ENCODE measurements at places on chromosomes 2 and 18. TPM values are rescaled to one million over a fixed set of nuclear protein-coding genes. Genes with fewer than 3 reads are reported as not detected.

DNA sequence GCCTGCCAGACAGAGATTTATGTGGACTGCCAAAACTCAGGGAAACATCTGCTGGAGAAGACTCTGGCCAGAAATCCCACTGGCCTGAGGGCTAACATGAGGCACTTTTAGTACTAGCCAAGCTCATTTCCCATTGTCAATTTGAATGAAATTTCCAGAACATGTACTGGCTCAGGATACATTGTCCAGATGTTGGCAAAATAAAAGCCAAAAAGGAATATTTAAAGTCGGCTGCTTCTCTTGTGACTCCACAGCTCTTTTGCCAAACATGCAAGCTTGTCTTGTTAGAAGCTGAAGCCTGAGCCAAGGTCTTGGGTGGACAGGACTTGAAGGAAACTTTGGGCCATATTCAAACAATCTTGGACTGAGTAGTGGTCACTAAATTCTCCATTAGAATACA lies 215.5 kb downstream of the NCKAP5 start:
- no peak for DNase-seq

DNA sequence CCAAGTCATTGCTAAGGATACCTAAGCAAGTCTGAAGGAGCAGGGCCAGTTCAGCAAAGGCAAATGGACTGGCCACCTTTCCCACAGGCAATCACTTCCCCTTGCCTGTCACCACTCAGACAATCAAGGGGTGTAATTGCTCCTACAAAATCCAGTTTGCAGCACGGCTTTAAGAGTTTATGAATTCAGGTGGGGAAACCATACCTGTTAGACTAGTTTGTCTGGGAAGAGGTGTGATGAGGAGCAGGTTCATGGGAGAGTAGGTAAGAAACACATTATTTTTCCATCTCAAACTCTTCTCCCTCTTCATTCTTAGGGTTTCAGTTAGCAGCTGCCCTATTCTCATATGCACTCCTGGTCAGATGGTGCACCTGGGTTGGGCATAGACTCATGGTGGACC lies 102.5 kb downstream of the EVA1A start:
- no peak for DNase-seq

DNA sequence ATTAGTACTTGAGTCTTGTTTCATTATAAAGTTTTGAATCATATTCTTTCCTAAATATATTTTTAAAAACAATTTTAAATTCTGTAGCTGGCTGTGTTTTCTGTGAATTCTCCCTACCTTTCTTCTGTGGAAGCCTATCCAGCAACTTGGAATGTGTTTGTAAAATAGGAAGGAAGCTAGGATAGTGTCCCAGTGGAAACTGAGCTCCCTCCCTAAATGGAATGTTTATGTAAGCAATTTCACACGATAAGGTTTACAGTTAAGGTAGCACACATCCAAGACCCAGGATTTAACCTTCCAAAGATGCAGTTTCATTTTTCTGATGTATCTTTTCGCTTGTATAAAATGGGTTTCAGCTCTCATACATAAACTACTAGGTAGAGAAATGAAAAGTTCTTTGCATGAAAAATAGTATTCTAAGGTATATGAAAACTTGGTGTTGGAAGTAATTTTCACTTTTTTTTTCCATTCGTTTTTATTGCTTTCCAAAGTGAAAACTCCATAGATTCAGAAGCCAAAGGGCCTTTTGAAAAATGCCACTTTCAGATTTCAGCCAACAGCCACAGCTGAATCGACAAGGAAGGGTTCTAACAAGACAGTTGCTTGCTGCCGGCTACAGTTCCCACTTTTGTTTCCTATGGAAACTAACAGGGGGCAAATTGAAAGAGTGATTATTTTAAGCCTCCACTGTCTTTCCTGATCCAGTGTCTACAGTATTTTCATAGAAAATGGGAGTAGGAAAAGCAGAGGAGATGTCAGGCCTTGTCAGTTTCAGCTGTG lies 405.1 kb upstream of the POU3F3 start:
- no peak for DNase-seq

GRCh38 chr2:47907039-47907781 lies 912 bp upstream of the FBXO11 start:
- DNase-seq, result no peak

DNA sequence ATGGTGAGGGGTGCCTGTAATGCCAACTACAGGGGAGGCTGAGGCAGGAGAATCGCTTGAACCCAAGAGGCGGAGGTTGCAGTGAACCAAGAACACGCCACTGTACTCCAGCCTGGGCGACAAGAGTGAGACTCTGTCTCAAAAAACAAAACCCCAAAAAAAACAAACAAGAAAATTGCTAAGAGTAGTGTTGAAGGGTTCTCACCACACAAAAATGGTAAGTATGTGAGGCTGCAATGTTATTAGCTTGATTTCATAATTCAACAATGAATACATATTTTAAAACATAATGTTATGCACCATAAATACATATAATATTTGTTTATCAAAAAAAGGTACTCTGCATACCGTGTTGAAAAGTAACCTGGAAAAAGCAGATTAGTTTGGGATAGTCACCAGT lies 45.8 kb downstream of the PSMG2 start:
- no peak for DNase-seq

DNA sequence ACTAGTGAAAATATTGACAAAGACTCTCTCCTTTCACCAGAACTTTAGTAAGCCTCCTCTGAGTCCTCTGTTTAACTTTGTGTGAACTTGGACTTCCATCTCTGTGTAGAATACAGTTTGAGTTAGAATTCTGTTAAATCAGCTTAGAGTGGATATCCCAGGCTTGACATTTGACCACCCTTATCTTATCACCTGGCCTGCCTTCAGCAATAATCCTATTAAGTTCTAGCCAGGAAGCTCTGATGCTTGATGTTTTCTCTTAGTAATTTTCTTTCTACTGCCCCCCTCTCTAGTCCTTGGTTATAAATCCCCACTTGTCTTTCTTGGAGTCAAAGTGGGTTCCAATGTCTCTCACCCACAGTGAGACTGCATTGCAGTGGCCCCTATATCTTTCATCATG lies 702.7 kb upstream of the GCFC2 start:
- no peak for DNase-seq

- DNase-seq, result no peak
Observed at GRCh38 chr2:66578687-66579106, 143.8 kb downstream of the MEIS1 start.

DNA sequence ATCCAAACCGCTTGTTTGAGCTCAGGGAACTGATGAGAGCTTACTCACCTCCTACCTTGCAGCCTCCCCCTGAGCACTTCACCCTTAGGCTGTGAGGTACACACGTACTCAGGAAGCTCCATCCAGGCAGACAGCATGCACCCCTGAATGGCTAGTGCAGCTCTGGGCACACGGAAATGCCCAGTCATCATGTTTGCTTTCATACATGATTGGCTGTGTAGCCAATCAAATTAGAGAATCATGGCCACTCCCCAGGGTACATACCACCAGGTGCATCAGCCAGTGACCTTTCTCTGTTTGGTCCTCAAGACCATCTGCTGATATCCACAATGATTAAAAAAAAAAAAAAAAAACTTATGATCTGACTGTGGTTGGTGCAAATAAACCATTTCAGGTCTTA lies 42.1 kb downstream of the RNF152 start:
- no peak for DNase-seq

GRCh38 chr2:148814143-148814859 lies 60.7 kb upstream of the KIF5C start:
- DNase-seq, result no peak

GRCh38 chr2:70887208-70887549 lies 48.5 kb upstream of the ATP6V1B1 start:
- no peak for DNase-seq

GRCh38 chr2:150027164-150027563 lies 439.6 kb upstream of the MMADHC start:
- no peak for DNase-seq

DNA sequence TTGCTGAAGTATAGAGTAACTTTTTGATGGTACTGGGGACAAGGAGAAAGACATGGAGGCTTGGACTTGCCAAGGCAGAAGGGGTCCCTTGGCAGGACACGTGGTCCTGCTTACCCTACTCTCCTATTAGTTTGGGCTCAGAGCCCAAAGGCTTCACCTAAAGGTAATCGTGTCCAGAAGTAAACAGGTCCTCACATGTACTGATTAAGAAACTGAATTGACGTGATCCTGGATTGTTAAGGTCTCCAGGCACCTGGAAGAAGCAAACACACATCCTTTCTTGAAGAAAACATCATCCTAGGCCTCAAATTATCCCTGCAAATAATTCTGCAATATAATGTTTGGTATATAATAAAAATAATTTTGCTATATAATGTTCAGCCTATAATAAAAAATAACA lies 50.0 kb downstream of the DTNB start:
- no peak for DNase-seq

GRCh38 chr18:8008033-8008432 lies 440.9 kb downstream of the PTPRM start:
- DNase-seq, result no peak

GRCh38 chr2:10926191-10926820 lies 14.6 kb downstream of the KCNF1 start:
- DNase-seq, result no peak

DNA sequence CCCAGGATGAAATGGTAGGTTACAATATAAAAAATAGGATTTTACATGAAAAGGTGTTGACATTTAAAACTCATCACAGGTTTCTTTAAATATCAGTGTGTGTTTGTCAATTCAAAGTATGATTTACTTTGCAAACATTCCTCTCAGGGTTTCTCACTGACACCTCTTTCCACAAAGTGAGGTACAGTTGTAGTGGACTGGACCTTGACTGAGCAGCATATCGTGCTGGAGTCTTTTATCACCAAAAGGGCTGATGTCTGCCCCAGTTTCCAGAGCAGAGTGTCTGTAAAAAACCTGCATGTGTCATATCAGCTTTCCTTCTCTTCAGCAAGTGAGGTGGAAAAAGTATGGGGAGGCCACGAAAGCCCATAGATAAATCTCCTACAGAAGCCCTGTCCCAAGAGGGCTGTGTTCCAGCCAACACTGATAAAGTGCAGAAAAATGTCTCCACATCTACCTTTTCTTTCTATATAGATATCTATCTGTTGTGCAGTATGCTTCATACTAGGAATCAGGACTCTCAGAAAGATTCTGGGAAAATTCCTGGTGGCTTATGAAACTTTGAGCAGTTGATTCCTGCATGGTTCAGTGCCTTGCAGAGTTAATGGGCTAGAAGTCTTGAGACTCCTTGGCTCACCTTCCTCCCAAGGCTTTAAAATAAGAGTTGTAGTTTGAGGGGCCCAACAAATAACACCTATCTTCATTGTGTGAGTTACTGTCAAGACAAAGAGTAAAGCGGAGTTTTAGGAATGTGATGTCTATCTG lies 6.9 kb downstream of the ACYP2 start:
- DNase-seq, result no peak

DNA sequence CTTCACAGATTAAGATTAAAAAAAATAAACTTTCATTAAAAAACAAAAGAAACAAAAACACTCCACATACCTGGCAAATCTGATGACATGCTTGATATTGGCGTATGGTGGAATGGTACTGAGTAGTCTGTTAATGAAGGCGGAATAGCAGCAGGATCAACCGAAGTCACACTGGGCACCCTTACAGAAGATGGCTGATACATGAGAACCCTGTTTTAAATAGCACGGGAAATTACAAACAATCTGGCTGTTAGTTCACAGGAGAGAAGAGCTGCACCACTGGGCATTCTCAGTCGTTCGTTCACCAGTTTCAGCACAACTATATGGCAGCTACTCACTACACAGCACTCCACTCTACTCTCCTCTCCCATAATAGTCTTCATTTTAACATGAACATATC lies 64.0 kb upstream of the ST8SIA5 start:
- no peak for DNase-seq

DNA sequence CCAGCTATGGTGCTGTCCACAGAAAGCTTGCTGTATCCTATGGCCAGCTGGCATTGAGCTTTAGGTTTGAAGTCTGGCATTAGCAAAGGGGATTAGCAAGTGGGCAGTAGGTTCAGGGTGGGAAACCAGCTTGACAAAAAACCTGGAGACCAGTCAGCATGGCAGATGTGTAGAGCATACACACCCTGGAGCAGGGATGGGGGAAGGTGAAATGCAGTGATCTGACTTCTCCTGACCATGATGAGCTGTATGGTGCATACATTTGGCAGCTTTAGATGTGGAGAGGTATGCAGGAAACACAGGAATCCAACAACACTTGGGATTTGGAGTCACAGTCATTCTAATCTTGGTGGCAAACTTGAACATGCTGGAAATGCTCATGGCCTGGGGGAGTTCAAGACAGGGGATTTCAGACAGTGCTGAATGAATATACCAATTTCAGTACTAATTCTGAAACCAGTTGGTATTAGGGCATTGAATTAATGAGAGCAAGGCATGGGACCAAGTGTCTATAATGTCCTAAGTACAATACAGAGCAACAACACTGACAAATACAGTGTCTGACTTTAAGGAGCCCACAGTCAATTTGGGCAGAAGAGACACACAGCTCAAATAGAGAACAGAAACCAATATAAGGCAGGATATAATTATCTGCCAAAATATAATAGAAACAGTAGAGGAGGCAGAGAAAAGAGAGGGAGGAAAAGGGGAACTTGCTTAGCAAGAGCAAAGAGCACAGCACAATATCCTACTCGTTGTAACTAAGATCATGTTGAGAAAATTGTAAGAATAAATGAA lies 11.8 kb downstream of the ARHGAP15 start:
- DNase-seq, result no peak

DNA sequence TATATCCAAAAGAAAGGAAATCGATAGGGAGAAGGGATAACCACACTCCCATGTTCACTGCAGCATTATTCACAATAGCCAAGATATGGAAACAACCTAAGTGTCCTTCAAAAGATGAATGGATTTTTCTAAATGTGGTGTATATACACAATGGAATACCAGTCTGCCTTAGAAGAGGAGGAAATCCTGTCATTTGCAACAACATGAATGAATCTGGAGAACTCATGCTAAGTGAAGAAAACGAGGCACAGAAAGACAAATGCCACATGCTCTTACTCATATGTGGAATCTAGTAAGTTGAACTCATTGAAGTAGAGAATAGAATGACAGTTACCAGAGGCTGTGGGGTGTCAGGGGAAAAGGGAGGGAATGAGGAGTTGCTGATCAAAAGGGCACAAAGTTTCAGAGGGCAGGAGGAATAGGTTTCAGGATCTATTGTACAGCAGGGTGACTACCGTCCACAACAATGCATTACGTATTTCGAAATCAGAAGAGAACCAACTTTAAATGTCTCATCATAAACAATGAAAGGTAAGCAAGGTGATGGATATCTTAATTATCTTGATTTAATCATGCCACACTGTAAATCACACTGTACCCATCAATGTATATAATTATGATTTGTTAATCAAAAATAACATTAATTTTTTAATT lies 46.1 kb downstream of the SIGLEC15 start:
- DNase-seq, result no peak

DNA sequence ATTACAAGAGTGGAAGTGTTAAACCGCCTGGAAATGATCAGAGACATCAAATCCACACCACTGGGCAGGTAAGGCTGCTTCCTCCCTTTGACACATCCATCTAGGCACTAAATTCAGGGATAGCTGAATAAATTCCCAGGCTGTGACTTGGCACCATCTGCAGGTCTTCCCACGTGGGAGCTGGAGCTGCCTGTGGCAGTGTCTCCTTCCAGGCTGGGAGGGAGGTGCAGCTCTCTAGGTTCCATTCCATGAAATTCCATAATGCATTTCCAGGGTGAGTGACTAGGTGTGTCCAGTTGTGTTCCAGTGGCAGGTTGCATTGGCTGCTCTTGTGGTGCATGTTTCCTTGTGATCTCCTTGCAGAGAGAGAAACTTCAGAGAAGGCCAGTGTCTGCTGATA lies 188.9 kb upstream of the CXCR4 start:
- DNase-seq, result no peak

RUFY4 gene
- total RNA-seq, result 2.0 TPM

GPN1 gene
- total RNA-seq, result 50.6 TPM

IL18RAP gene
- total RNA-seq, result 5.3 TPM

RMND5A gene
- 63.4 TPM for total RNA-seq

REG3G gene
- not detected for total RNA-seq

ZSCAN30 gene
- 12.0 TPM for total RNA-seq

SCN9A gene
- total RNA-seq, result not detected

OXER1 gene
- total RNA-seq, result not detected

All from activated naive CD8-positive, alpha-beta T cell treated with anti-CD3 and anti-CD28 coated beads for 36 hours (primary cell).